ENCODE measurements at places on chromosomes 16 and 17.

GRCh38 chr16:68289621-68290329 is 21.0 kb downstream of the SLC7A6OS start:
- peak; percentile 47 for DNase-seq

DNA sequence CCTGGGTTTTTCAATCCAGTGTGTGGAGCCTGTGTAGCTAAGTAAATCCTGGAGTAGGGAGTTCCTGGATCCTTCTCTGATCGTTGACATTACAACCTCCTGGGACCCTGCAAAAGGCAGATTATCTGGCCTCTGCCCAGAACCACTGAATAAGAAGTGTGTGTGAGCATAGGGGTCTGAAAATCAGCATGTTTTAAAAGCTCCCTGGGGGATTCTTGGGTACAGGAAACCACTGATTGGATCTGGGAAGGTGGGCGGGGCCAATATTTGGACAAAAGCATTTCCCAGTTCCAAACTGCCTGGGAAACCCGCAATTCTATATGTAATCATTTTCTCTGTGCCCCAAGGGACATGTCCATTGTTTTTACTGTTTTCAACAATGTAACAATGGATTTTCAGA is 27.2 kb upstream of the BEAN1 start:
- no peak for DNase-seq

GRCh38 chr17:62064791-62065563 is at the start of gene MED13:
Gene MED13 (minus strand): TSS chr17:62065278. CDS start chr17:62065205, 73 bp downstream.
- peak; percentile 54 for DNase-seq

DNA sequence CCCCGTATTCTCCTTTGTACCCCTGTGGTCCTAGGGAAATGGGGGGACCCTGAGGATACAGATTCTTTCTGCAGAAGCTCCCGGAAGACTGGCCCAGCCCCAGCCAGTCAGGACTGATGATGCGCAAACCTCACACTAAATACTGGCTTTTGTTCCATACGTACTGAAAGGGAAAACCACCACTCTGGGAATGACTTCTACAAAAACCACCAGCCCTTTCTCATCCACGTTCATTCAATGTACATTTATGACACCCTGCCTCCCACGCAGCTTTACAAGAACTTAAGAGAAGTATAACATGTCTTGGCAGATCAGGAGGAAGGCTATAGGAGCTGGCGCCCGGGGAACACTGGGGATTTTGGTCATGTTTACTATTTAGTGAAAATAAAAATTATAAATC is 70.6 kb downstream of the MARCHF10 start:
- DNase-seq: no peak

- no peak for DNase-seq
These were observed 10.0 kb downstream of the MAP2K6 start for GRCh38 chr17:69424287-69425041.

GRCh38 chr16:5971924-5972323 is 874.3 kb upstream of the EEF2KMT start:
- no peak for DNase-seq

GRCh38 chr17:78678222-78678557 is 101.0 kb upstream of the DNAH17 start:
- no peak for DNase-seq

DNA sequence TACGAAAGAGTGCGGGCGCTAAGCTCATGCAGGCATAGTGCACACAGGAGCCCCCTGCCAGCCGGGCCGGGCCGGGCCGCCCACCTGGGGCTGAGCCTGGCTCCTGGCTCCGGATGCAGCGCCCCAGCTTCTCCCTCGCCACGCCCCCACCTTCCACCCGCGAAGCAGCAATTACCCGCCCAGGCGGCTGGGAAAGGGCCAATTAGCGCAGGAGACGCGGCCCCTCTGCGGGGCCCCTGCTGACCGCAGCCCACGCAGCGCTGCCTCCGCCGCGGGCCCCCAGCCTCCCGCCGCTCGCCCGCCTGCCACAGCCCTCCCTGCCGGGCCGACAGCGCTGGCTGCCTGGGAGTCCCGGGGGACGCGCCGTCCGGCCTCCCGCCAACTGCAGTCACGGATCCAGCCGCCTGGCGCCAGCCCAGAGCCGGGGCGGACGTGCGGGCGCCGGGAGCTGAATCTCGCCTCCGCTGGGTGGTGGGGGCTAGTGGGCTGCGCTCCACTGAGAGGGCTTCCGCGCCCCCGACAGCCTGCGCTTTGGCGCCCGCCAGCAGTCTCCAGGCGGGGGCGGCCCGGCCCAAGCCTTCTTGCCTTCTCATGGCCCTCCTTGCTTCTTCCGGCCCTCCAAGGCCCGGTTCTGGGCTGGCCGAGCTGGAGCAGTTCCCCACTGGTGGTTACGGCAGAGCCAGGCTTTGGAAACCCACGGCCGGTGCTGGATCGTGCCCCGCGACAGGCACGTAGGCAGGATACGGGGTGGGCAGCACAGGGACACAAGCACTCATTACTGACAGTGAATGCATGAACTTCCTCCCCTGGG is 14.9 kb upstream of the CBFB start:
- peak; percentile 50 for DNase-seq

GRCh38 chr17:28717578-28718332 is at the start of gene RAB34:
Gene RAB34 (minus strand): TSS chr17:28717868. CDS start chr17:28717266, 602 bp downstream.
- DNase-seq: peak; percentile 46

DNA sequence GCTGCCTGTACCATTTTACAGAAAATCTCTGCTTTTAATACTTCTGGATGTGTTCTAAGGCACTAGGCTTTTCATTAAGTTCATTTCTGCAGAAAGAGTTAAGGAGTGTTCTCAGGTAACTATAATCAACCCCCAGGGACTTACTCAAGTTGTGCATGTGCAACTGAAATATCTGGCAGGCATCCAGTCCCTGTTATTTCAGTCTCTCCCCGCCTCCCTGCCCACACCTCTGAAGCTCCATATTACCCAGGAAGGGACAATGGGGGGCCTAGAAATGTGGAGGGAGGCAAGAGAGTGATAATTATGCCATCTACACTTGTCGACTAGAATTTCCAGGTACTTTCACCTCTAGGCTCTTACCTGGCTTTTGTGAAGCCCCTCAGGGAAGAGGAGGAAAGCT is 432.2 kb downstream of the MAF start:
- DNase-seq: no peak

GRCh38 chr17:9472541-9472940 is 103.1 kb downstream of the STX8 start:
- no peak for DNase-seq

DNA sequence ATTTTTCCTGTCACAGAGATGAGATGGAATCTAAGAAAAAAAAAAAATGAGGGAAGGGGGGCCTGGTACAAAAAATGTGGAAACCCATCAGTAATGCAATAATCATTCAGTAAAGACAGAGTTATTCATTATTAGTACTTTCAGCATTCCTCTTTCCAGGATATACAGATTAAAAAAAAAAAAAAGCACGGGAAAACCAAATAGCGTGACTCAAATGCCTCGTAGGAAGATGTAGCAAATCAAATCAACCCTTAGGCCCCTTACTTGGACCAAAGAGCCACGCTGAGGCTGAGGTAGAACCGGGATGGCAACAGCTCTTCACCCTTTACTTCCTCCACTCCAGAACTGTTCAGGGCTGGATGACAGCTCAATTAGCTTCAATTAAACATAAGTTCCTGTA is 52.5 kb downstream of the SMG6 start:
- DNase-seq: no peak

GRCh38 chr16:17885659-17886207 is 415.0 kb upstream of the XYLT1 start:
- no peak for DNase-seq

DNA sequence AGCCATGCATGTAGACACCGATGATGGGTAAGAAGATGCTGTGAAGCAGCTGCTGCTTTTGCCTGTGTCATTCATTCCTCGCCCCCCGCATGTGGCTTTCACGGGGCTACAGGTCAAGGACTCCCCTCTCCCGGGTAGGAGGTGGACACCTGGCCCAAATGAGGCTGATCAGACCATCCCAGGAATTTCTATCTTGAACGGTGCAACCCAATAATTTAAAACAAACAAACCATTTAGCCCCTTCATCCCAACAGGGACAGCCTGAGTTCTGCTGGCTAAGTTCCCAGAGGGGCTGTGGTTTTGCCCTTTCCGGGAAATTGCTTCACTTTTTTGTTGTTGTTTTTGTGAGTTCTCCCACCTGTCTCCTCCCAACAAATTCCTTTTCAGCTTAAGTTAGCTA is 137.7 kb upstream of the CDH5 start:
- no peak for DNase-seq

- no peak for DNase-seq
These were observed 13.1 kb upstream of the ZFHX3 start for GRCh38 chr16:73060892-73061490.

- no peak for DNase-seq
These were observed 581.7 kb downstream of the KCNJ2 start for GRCh38 chr17:70750983-70751382.

DNA sequence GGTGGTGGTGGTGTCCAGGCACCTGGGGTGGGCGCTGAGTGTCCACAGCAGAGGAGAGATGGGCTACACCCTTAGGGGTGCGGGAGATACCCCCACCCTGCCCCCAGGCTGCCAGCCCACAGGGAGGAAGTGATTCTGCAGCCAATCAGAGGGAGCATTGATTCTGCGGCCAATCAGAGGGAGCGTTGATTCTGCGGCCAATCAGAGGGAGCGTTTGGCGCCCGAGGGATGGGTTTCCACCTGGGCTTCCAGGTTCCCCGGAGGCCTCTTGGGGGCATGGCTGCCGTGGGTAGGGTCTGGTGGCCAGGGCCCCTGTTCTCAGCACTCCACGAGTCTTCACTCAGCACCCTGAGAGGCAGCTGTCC is 28.2 kb upstream of the ACSF3 start:
- no peak for DNase-seq

- no peak for DNase-seq
These were observed 25.3 kb downstream of the MEOX1 start for GRCh38 chr17:43636426-43636825.

DNA sequence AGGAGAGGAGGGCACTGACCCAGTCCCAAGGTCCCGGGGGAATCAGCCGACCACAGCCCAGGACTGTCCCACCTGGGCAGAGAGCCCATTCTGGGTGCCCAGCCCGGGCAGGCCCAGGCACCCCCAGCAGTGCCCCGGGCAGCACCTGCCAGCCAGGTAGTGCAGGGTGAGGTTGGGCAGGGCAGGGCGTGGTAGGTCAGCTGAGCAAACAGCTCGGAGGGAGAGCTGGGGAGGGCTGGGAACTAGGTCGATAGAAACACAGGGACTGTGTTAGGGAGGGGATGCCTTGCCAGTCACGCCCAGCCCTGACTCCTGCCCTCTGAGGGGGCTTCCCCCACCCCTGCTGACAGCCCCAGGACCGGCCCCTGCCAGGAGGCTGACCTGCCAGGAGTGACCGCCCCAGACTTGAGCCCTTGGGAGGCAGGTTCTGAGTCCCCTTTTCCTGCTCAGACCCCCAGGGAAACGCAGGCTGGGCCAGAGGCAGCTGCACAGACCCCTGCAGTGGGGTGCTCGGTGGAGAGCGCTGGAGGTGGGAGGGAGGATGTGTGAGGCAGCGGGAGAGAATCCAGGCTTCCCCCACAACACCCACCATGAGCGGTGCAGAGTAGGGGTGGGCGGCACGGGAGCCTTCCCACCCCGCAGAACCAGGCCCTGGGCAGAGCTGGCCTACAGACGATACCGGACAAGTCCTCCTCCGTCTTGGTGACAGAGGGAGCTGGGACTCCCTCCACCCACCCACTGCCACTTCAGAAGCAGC is 4.7 kb downstream of the HS3ST6 start:
- DNase-seq: no peak

DNA sequence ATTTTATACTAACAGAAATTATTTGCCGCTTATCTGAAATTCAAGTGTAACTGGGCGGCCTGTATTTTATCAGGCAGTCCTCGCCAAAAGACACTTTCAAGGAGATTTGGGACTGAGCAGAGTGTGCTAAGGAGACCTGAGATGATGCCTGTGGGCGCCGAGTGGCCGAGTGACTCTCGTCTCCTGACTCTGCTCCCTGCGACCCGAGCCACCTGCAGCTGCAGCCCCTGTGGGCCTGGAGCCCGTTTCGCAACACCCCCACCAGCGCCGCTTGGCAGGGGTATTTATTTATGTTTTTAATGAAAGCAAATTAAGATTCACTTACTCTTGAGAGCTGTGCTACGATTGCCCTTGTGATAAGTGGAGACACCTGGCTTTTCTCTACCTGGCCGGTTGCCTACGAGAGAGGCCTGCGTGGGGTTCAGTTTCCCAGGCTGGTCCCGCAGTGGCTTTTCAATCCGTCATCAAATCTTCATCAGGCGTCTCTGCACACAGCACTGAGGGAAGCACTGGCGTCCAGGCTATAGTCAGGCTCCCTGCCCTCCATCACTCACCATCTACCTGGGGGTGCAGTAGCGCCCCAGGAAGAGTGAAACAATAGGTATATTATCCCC is 124.0 kb downstream of the SEC14L1 start:
- no peak for DNase-seq
